ENCODE measurements at places on chromosomes 13 and 19. TPM values are rescaled to one million over a fixed set of nuclear protein-coding genes. Genes with fewer than 3 reads are reported as not detected.
A peak's percentile ranks its signal among the peaks of the same experiment; 100 is the strongest.

The ZNF667 gene
- 7.8 TPM for total RNA-seq

The FAM124A gene
- total RNA-seq: 2.2 TPM

The CYP2F1 gene
- total RNA-seq: not detected

The ZNF490 gene
- total RNA-seq: 9.5 TPM

The TMEM255B gene
- 0.06 TPM for total RNA-seq

The NKPD1 gene
- 0.30 TPM for total RNA-seq

DNA sequence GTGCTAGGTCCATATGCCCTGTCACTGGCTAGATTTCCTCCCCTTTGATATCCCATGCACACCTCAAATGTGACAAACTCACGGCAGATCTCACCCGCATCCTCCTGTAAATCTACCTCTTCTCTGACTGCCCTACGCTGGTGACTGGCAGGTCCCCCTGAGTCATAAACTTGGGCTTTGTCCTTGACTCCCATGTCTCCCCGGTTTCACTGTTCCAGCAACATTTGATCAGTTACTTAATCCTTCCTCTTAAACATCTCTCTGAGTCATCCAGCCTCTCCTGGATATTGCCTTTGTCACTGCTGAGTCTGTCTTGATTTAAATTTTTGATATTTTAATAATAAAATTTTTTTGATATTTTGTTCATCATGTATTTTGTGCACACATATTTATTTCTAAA is 26.5 kb downstream of the FAM216B start:
- no peak for DNase-seq
- no peak overlapping the region for H3K4me3 ChIP-seq
- H3K36me3 ChIP-seq: no peaks in the 10 kb centered on the region
- H3K4me1 ChIP-seq: no peaks in the 10 kb centered on the region

DNA sequence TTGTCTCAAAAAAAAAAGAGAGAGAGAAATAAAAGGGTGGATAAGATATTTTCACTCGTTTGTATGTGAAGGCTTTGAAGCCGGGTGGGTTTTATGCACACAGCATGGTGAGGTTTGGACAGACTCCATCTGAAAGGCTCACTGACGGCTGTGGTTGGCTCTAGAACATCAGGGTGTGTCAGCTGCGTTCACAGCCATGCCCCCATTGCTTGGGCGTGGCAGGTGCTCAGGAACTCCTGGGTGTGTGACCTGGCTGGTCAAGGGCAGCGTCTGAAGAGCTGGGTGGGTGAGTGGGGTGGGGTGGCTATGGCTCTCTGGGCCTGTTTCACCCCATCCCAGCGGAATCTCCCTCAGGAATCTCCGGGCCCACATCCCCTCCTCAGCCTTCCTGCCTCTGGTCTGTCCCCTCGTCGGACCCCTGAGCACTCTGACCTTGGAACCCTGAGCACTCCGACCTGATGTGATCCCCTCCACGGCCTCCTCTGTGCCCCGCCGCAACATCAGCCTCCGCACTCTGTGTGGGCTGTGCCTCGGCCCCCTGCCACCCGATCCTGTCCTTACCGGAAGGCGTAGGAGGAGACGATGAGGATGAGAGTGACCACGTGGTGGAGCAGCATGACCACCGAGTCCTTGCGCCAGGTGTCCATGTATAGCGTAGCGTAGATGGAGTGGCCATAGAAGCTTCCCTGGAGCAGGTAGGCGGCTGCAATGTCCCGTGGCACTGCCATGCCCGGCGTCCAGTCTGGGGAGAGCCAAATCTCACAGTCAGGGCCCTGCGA is 12.2 kb downstream of the CERS1 start:
- no peaks in the 10 kb centered on the region for H3K27me3 ChIP-seq
- DNase-seq: no peak
- no peaks in the 10 kb centered on the region for H3K36me3 ChIP-seq
- no peaks in the 10 kb centered on the region for H3K4me1 ChIP-seq
- H3K4me3 ChIP-seq: no peak overlapping the region

DNA sequence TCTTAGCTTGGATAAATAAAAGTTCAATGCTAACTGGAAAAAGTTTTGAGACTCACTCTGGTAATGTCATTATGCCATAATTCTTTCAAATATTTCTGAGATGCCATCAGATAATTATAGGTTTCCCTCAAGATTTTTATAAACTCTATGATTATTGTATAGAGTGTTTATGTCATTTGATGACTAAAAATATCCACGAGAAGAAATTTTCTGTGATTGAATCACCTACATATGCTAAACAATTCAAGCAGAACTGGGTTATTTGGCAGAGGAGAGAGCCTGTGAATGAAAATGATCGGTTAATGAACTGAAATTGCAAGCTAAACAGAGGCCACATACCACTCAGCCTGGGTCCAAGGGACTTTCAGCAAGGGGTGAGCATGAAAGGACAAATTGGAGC is 92.6 kb upstream of the TSC22D1 start:
- H3K27me3 ChIP-seq: peaks cover 2% of the 10 kb centered on the region
- DNase-seq: no peak
- H3K4me3 ChIP-seq: no peak overlapping the region
- no peaks in the 10 kb centered on the region for H3K36me3 ChIP-seq

GRCh38 chr13:43470610-43471009 is 316.2 kb downstream of the ENOX1 start:
- H3K36me3 ChIP-seq: no peaks in the 10 kb centered on the region
- no peak for DNase-seq
- H3K27me3 ChIP-seq: no peaks in the 10 kb centered on the region
- H3K4me1 ChIP-seq: no peaks in the 10 kb centered on the region

GRCh38 chr19:41530761-41531301 is 45.1 kb upstream of the CEACAM21 start:
- peak overlapping the region; percentile 61 for H3K27ac ChIP-seq
- H3K27me3 ChIP-seq: peaks cover 9% of the 10 kb centered on the region
- no peaks in the 10 kb centered on the region for H3K36me3 ChIP-seq
- H3K4me1 ChIP-seq: peaks cover 10% of the 10 kb centered on the region

- no peak overlapping the region for H3K27ac ChIP-seq
- H3K4me3 ChIP-seq: no peak overlapping the region
- peaks cover 35% of the 10 kb centered on the region for H3K36me3 ChIP-seq
These were observed 52.0 kb downstream of the KLF2 start for GRCh38 chr19:16376649-16377048.

GRCh38 chr19:55418185-55418584 is 10.6 kb upstream of the UBE2S start:
- no peak overlapping the region for H3K27ac ChIP-seq
- no peak overlapping the region for H3K4me3 ChIP-seq
- DNase-seq: peak; percentile 87
- H3K4me1 ChIP-seq: no peaks in the 10 kb centered on the region

GRCh38 chr13:92694047-92694446 is 532.6 kb upstream of the GPC6 start:
- no peaks in the 10 kb centered on the region for H3K27me3 ChIP-seq
- H3K4me1 ChIP-seq: no peaks in the 10 kb centered on the region
- H3K36me3 ChIP-seq: no peaks in the 10 kb centered on the region
- H3K27ac ChIP-seq: no peak overlapping the region

DNA sequence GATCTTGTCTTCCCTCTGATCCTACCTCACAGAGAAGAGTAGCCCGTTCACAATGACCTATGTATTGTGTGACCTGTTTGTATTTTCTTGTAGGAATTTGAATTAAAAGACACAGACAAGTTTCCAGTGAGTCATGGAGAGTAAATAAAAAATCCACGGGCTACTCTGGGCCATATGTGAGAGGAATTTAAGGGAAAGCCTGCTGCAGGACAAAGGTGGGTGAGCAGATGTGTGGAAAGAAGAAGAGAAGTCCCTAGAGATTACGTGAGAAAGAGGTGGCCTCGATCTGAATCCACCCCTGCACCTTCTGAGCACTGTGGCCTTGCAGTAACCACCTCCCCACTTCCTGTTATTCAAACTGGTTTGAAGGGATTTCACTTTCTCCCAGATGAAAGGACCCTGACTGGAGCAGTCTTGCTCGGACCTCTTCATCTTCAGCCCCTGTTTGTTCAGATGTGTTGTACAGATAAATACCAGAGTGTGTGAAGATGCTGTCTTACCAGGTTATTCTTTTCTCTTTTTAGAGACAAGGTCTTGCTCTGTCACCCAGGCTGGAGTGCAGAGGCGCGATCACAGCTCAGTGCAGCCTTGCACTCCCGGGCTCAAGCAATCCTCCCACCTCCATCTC is 205.4 kb downstream of the PDS5B start:
- no peak for DNase-seq
- no peak overlapping the region for H3K4me3 ChIP-seq
- H3K4me1 ChIP-seq: no peaks in the 10 kb centered on the region
- H3K36me3 ChIP-seq: no peaks in the 10 kb centered on the region
- no peaks in the 10 kb centered on the region for H3K27me3 ChIP-seq

- H3K4me3 ChIP-seq: no peak overlapping the region
- no peak for DNase-seq
- H3K27ac ChIP-seq: no peak overlapping the region
- no peaks in the 10 kb centered on the region for H3K4me1 ChIP-seq
These were observed 54.0 kb upstream of the C13orf46 start for GRCh38 chr13:114027826-114028225.

GRCh38 chr19:46015687-46016425 is 7.0 kb downstream of the PGLYRP1 start:
- peak; percentile 35 for DNase-seq
- peaks cover 12% of the 10 kb centered on the region for H3K27me3 ChIP-seq
- H3K27ac ChIP-seq: no peak overlapping the region
- H3K4me1 ChIP-seq: peaks cover 15% of the 10 kb centered on the region
- peak overlapping the region; percentile 50 for H3K4me3 ChIP-seq

- no peak overlapping the region for H3K27ac ChIP-seq
- H3K4me1 ChIP-seq: no peaks in the 10 kb centered on the region
- DNase-seq: no peak
- no peaks in the 10 kb centered on the region for H3K36me3 ChIP-seq
These were observed 1153.7 kb downstream of the PCDH9 start for GRCh38 chr13:66076417-66076816.
